ENCODE measurements at places on chromosomes 3 and 15.

GRCh38 chr3:35666888-35667287 is 27.6 kb downstream of the ARPP21 start:
- no peak for DNase-seq

DNA sequence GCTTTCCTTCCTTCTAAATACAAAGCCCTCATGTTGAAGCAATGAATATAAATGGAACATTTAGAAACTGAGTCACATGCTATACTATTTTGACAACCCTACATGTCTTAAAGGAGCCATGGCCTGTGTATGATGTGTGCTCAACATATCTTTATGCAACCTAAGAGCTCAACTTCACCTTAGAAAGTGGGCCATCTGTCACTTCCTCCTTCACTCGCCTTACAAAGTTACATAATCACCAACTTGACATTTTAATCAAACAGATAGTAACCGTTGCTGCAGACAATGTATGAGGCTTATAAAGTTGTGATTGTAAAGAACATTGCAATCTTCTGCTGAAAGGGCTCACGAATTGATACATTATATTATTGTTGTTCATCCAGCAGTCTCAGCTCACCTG is 163.6 kb downstream of the SERPINI1 start:
- no peak for DNase-seq

GRCh38 chr3:11172096-11172690 is 17.9 kb downstream of the HRH1 start:
- DNase-seq: no peak

GRCh38 chr15:52340093-52340492 is 44.5 kb upstream of the MYO5C start:
- no peak for DNase-seq

GRCh38 chr3:108887777-108888176 is 65.2 kb downstream of the TRAT1 start:
- DNase-seq: no peak

GRCh38 chr3:136166507-136166906 is 29.6 kb downstream of the MSL2 start:
- DNase-seq: no peak

DNA sequence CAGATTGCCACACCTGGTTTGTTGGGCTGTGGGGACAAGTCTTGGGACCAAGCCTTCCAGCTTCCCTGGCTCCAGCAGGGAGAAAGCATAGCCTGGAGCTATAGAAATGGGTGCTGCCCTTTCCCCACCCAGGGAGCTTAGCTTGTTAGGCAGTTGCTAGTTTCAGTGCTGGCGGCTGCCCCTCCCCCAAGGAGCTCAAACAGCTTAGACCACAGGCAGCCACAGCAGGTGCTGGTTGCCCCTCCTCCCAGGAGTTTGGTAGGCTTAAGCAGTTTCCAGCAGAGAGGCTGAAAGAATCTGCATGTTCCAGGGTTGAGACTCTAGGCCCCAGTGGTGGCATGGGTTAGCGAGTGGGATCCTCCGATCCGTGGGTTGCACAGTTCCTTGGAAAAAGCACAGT is 889.7 kb downstream of the IGSF11 start:
- DNase-seq: no peak

- no peak for DNase-seq
Observed at GRCh38 chr3:146065573-146066006, 95.4 kb downstream of the PLOD2 start.

DNA sequence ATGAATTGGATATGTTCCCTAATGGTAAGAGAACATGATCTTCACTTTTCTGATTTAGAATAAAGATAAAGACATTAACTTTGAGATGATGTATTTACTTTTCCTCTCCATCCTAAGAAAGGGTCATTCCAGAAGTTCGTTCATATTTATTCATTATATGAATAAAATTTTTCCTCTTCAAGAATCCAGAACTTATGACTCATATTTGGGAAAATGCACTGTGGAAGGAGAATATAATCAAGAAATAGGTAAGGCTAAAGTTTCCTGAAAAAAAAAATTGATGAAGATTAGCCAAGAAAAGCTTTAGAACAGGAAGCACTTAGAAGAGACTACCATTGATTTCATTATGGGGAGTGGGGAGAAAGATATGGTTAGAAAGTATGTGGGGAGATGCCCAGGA is 36.5 kb upstream of the CBLB start:
- no peak for DNase-seq

DNA sequence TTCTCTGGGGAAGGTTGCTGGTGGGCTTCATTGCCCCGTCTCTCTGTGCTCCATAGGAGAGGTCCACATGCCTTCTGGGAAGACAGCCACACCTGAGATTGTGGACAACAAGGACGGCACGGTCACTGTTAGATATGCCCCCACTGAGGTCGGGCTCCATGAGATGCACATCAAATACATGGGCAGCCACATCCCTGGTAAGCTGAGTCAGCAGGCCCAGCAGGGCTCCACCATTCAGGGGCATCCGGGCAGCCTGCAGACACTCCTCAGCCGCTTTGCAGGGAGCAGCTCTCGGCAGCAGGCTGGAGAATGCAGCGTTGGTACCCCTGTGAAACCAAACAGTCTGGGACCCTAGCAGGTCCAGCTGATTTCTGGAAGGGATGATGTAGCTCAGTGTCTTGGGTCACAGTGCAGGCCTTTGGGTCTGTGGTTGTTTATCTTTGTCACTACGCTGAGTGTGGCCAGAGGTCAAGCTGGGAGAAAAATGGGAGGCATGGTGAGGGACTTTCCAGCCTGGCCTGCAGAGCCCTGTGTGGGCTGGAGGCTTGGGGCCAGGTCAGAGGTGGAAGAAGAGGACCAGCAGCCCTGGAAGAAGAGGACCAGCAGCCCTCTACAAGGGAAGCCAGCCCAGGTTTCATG is 67.2 kb downstream of the DNASE1L3 start:
- DNase-seq: no peak

GRCh38 chr15:69554279-69554961 is 101.8 kb downstream of the RPLP1 start:
- DNase-seq: no peak

- DNase-seq: no peak
Observed at GRCh38 chr3:24296441-24297205, 198.0 kb downstream of the THRB start.

DNA sequence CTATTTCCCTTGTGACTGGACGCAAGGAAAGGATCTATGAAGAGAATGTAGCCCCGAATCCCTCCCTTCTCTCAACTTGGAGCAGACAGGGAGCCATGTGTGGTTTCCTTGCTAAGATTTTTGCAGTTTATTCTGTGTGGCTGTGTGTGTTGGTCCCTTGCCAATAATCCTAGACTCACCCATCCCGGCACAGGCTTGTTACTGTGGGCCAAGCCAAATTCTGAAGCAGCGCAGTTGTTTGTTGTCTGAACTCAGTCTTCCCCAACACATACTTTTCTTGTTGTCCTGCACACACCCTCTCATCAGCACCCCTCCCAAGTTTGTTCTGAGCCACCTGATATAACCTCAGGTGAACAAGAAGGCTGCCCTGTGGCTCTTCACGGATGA is 193.3 kb upstream of the CTDSPL start:
- no peak for DNase-seq

DNA sequence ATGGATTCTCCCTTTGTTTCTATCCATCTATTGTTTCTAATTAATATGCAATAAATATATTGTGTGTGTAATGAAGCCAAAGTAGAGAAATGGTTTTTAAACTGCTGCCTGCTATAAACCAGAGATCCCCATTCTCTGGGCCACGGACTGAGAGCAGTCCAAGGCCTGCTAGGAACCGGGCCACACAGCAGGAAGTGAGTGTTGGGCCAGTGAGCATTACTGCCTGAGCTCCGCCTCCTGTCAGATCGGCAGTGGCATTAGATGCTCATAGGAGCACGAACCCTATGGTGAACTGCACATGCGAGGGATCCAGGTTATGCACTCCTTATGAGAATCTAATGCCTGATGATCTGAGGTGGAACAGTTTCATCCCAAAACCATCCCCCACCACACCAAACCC is 85.2 kb upstream of the POMGNT2 start:
- DNase-seq: no peak

DNA sequence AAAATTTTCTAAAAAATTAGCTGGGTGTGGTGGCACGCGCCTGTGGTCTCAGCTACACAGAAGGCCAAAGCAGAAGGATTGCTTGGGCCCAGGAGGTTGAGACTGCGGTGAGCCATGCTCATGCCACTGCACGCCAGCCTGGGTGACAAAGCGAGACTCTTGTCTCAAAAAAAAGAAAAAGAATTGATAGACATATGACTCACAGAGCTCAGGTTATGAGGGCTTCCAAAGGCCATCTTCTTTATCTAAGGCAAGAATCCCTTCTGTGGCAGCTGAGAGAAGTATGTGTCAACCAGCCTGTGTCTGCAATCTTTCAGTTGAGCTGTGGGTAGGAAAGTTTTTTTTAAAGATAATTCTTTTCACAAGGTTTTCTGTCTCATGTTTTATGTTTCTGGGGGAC is 53.9 kb downstream of the MRPS25 start:
- DNase-seq: no peak

GRCh38 chr3:102400142-102400541 is 34.7 kb upstream of the ZPLD1 start:
- no peak for DNase-seq

GRCh38 chr3:42827023-42827422 is 17.8 kb downstream of the ACKR2 start:
- no peak for DNase-seq

DNA sequence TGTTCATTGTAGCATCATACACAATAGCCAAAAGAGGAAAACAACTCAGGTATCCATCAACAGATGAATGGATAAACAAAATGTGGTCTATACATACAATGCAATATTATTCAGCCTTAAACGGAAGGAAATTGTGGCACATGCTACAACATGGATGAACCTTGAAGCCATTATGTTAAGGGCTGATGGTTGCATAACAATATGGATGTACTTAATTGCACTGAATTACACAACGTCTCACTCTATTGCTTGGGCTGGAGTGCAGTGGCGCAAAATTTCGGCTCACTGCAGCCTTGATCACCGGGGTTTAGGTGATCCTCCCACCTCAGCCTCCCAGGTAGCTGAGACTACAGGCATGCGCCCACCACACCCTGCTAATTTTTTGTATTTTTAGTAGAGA is 7.0 kb upstream of the TMEM62 start:
- no peak for DNase-seq

DNA sequence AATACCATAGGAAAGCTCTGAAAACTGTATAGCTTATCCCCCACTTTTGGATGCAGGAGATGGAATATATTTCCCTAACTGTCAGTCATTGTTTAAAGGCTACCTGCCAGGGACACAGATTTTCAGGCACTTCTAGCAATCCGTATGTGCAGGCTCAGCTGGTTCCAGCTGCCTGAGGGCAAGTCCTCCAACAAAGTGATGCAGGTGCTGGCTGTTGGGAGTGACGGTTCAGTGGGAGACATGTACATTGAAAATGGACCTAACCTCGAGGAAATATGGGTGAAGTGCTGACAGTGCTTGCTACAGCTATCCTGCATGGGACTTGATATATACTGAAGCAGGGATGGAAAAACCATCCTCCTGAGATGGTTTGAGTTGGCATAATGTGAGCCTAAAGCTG is 153.1 kb upstream of the GAP43 start:
- no peak for DNase-seq

Measured in activated CD4-positive, alpha-beta T cell treated with anti-CD3 and anti-CD28 coated beads, Interleukin-2, amount 50 U/mL, for 48 hours (primary cell).